ENCODE measurements at places on chromosomes 2 and 18.
A peak's percentile ranks its signal among the peaks of the same experiment; 100 is the strongest.

DNA sequence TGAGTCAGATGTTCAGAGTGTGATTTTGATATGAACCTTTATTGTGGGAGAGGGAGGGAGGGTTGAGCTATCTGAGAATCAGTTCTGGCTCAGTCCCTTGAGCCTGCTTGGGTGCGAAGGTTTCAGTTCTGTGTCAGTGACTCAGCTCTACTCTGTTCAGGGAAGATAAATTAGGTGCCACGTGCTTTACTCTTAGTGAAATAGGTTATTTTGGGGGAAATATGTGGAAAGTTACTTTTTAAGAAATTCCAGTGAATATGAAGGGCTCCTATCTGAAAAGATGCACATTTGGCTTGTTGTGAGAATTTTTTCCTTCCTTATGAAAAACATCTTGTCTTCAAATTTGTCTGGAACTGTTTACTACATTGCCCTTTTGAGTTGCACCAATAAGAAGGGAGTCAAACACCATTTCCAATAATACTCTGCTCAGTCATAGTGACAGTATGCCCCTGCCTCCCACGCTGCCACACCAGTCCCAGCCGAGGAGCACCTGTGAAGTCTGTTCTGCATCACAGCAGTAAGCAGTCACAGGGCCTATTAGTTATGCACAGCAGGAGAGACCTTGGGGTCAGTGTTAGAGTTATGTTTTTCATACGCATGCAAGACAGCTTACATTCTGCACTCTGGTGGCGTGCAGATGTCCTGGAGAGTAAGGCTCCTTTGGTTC is 32.8 kb upstream of the DNAH7 start:
- H3K36me3 ChIP-seq, result no peaks in the 10 kb centered on the region
- peak; percentile 48 for DNase-seq
- H3K27ac ChIP-seq, result peak overlapping the region; percentile 64
- H3K4me1 ChIP-seq, result peaks cover 53% of the 10 kb centered on the region
- no peaks in the 10 kb centered on the region for H3K27me3 ChIP-seq
- H3K4me3 ChIP-seq, result peak overlapping the region; percentile 26

DNA sequence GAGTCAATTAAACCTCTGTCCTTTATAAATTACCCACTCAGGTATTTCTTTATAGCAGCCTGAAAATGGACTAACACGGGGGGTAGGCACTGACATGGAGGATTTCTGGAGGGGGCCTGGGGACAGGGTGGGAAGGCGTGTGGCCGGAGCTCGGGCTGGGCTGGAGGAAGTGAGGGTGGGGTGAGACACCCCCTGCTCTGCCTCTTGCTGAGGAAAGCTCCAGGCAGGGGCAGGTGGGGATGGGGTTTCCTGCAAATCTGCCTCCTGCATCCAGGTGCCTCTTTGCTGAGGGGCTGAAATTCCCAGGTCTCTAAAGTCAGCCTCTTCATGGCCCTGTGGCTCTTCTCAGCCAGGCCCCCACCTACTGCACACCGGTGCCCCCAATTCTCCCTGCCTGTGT is 25.7 kb upstream of the OTOS start:
- H3K4me1 ChIP-seq, result no peaks in the 10 kb centered on the region
- H3K27me3 ChIP-seq, result peaks cover 7% of the 10 kb centered on the region
- H3K4me3 ChIP-seq, result no peak overlapping the region
- H3K27ac ChIP-seq, result no peak overlapping the region

GRCh38 chr18:23194997-23195957 is 60.0 kb downstream of the CABLES1 start:
- H3K36me3 ChIP-seq, result peaks cover 3% of the 10 kb centered on the region
- no peak overlapping the region for H3K4me3 ChIP-seq
- peaks cover 2% of the 10 kb centered on the region for H3K4me1 ChIP-seq
- DNase-seq, result no peak

GRCh38 chr2:107062599-107063220 is 176.7 kb upstream of the ST6GAL2 start:
- H3K36me3 ChIP-seq, result no peaks in the 10 kb centered on the region
- DNase-seq, result no peak
- H3K27me3 ChIP-seq, result no peaks in the 10 kb centered on the region
- H3K27ac ChIP-seq, result no peak overlapping the region
- H3K4me1 ChIP-seq, result no peaks in the 10 kb centered on the region

DNA sequence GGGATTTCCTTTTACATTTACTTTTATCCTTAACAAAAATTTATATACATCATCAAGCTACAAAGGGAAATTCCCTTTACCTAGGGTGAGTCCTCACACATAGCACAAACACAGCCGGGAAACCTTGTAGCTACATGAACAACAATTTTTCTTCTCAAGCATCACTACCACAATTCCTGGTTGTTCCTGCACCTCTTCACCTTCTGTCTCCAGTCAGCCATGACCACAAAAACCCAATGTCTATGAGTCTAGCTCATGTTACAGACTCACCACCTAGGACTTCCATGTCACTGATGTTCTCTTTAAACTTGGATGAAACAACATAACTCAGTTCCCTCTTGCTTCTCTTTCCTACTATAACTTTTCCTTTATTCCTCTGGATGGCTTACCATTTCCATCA is 460.4 kb downstream of the MBD2 start:
- no peak overlapping the region for H3K27ac ChIP-seq
- no peak overlapping the region for H3K4me3 ChIP-seq
- no peak for DNase-seq
- H3K4me1 ChIP-seq, result no peaks in the 10 kb centered on the region

DNA sequence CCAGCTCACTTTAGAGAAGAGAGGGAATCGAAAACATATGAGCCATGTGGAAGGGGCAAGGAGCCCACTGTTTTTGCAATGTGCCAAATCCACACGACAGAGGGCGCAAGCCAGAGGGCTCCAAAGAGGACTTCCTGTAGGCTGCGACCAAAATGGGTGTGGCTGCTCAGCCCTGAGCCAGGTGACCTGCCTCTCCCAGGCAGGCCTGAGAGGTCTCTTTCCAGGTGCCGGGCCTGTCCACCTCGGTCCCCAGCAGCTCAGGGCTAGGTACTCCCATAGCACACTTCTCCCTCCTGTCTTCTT is 153.8 kb downstream of the TTC32 start:
- no peak overlapping the region for H3K27ac ChIP-seq
- no peak for DNase-seq
- H3K36me3 ChIP-seq, result no peaks in the 10 kb centered on the region
- H3K4me3 ChIP-seq, result no peak overlapping the region
- no peaks in the 10 kb centered on the region for H3K27me3 ChIP-seq

DNA sequence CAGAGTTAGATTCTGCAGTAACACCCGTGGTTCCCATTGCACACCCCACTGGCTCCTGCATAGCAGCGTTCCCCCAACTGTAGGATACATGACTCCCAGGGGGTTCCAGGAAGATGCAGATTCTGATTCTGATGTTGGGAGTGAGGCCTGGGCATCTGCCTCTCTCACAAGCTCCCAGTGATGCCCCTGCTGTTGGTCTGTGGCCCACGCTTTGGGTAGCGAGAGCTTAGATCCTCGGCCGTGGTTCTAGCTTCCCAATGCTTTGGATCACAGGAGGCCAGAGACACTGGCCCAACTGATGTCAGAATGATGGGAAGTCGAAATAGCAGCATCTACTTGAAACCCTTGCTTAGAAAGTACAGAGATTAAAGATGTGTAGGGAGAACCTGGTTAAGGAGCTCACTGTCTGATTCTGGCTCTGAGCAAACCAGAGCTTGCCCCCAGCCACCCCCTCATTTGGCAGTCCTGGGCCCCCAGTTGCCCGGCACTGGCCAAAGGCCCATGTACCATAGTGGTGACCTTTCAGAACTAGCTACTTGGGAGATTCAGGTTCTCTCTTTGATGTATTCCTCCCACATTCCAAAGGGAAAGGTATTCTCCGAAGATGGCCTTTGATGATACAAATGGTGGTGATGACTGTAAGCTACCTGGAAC is 197.5 kb downstream of the FAM210A start:
- H3K36me3 ChIP-seq, result peaks cover 3% of the 10 kb centered on the region
- DNase-seq, result no peak
- H3K27ac ChIP-seq, result no peak overlapping the region
- H3K4me3 ChIP-seq, result no peak overlapping the region

All from activated naive CD8-positive, alpha-beta T cell treated with anti-CD3 and anti-CD28 coated beads, Interleukin-2, amount 50 U/mL, for 24 hours (primary cell).